ENCODE measurements at places on chromosomes 7 and 10.

GRCh38 chr7:115549910-115550309, 480.7 kb downstream of the TFEC start:
- no peak for DNase-seq

GRCh38 chr10:54983255-54983654, 182.2 kb upstream of the PCDH15 start:
- DNase-seq, result no peak

DNA sequence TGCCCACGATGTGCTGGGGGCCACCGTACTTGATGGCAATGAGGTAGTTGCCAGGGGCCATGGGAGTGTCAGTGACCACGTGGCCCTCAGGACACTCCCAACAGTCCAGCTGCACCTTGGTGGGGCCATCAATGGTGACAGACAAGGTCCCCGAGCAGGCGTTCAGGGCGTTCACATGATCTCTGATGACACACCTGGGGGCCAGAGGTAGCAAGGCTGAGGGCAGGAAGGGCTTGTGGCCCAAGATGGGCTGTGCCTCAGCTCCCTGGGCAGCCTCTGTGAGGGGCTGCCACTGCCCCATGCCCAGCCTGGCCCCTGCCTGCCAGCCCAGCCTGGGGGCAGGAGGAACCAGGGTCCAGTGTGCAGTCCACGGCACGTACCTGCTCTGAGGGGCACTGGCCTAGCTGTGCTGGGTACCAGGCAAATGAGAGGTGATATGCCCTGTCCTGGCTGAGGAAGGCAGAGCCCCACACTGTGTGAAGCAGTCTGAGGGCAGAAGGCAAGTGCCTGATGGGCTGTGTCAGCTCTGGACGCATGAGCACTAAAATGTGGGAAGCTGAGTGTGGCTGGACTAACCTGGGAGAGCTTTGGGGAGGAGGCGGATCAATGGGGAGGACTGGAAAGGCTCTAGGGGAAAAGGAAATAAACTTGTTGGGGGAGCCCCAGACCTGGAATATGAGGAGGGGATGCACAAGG, 3.5 kb upstream of the KCP start:
- DNase-seq, result no peak

- DNase-seq, result no peak
Observed at GRCh38 chr10:1968257-1969033, 231.1 kb upstream of the ADARB2 start.

DNA sequence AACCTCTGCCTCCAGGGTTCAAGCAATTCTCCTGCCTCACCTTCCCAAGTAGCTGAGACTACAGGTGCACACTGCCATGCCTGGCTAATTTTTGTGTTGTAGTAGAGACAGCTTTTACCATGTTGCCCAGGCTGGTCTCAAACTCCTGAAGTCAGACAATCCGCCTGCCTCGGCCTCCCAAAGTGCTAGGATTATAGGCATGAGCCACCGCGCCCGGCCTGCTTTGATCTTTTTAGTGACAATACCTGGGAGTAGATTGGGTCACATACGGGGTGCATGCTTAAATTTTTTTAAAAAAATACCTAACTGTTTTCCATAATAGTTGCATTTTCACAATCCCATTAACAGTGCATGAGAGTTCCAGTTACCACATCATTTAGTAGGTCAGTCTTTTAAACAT, 47.7 kb downstream of the CCDC71L start:
- no peak for DNase-seq
